Uterus (tissue), 4 donors: ENCODE measurements at places on chromosomes 7 and 10. TPM values are rescaled to one million over a fixed set of nuclear protein-coding genes. Genes with fewer than 3 reads are reported as not detected.

GRCh38 chr10:89030791-89031190 lies 40.2 kb downstream of the FAS start:
- DNase-seq, result no peak
- H3K36me3 ChIP-seq, result no peaks in the 10 kb centered on the region
- H3K4me3 ChIP-seq, result no peak overlapping the region
- peak overlapping the region; percentile 9 for H3K27ac ChIP-seq
- H3K4me1 ChIP-seq, result no peaks in the 10 kb centered on the region
- H3K27me3 ChIP-seq, result no peaks in the 10 kb centered on the region

GRCh38 chr7:27930910-27931476 lies 191.0 kb downstream of the TAX1BP1 start:
- no peak overlapping the region for H3K4me3 ChIP-seq
- no peak for DNase-seq
- no peaks in the 10 kb centered on the region for H3K27me3 ChIP-seq
- H3K4me1 ChIP-seq, result no peaks in the 10 kb centered on the region
- no peaks in the 10 kb centered on the region for H3K36me3 ChIP-seq

Gene PGAM2
- total RNA-seq, result 0.76 TPM

GRCh38 chr10:1183033-1183396 lies 126.8 kb downstream of the WDR37 start:
- no peak overlapping the region for H3K4me3 ChIP-seq
- no peaks in the 10 kb centered on the region for H3K36me3 ChIP-seq
- H3K27me3 ChIP-seq, result no peaks in the 10 kb centered on the region
- no peak overlapping the region for H3K27ac ChIP-seq
- no peak for DNase-seq
- no peaks in the 10 kb centered on the region for H3K4me1 ChIP-seq
